HepG2 (cell line): ENCODE measurements at places on chromosomes 16 and 17.
A peak's percentile ranks its signal among the peaks of the same experiment; 100 is the strongest.

GRCh38 chr16:14289692-14290340, 218.7 kb downstream of the MRTFB start:
- peak; percentile 66 for DNase-seq

DNA sequence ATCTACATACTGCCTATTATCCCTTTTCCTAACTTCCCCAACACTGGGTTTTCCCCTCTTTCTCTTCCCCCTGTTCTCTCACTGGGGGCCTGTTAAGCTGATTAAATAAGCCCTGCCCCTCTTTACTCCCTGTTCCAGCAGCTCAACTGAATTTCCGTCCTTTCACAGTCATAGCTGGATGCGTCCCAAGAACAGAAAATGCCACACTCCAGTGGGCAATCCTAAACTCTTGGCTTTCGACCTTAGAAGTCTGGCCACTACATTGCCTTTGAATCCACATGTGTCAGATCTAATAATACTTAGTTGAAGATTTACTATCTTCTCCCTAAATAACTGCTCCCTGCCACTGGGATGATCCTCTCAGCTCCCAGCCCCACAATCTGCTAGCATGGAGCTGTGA, 34.5 kb downstream of the KCNJ16 start:
- DNase-seq: no peak

DNA sequence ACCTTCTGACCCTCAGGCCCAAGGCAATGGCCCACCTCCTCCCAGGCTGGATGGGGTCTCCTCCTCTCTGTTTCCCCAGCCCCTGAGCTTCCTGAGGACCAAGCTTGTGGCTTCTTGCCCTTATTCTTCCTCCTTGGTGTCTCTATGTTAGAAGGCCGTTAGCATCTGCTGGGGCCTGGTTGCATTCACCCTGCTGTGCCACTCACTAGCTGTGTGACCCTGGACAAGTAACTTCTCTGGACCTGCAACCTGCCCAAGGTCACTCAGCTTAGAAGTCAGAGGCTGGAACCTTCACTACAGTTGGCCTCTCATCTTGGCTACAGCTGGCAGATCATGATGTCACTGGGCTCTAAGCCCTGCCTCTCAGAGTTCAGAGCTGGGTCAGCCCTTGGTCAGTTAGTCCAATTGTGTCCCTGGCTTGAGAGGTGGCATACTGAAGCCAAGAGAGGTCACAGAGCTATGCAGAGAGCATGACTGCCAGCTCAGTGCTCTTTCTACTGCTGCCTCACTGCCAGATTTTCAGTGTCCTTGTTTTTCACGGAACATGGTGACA, 3.0 kb downstream of the MT2A start:
- peak; percentile 78 for DNase-seq

- DNase-seq: no peak
Observed at GRCh38 chr16:21060027-21060510, 90.6 kb downstream of the DNAH3 start.

DNA sequence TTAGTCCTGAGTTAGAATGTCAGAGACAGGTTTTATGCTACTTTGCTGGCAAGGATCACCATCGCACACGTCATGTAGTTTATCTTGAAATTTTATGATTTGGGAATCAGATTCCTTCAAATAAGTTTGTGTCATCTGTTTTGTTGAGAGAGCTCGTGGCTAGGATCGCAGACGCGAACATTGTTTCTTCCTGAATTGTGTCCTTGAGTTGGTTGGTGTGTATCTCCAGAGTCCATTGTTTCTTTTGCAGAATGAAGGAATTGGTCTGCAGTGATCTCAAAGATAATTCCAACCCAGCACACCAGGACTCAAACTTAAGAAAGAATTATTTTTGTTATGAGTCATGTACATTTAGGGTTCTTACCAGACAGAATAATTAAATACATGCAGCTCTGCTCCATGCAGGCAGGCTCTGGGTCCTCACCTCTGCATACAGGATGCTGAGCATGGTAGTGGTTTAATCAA, 51.6 kb downstream of the PRKCA start:
- DNase-seq: no peak

DNA sequence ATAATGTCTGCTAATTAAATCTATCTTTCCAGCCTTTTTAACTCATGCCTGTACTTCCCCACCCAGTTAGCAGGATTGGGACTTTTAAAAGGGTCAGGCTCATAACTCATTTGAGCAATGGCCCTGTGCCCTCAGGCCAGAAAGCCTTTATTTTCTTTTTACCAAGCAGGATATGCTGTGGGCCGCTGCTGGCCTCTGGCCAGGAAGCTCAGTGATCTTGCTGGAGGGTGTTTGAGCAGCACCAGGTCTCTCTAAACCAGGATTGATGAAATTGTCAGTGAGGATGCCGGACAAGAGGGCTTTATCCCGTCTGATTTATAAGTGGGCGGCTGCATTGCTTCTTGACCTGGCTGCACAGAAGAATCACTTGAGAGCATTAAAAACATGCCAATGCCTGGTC, 187.8 kb downstream of the RAB11FIP4 start:
- no peak for DNase-seq

GRCh38 chr16:29898804-29899515, 390 bp downstream of the SEZ6L2 start:
- DNase-seq: no peak

DNA sequence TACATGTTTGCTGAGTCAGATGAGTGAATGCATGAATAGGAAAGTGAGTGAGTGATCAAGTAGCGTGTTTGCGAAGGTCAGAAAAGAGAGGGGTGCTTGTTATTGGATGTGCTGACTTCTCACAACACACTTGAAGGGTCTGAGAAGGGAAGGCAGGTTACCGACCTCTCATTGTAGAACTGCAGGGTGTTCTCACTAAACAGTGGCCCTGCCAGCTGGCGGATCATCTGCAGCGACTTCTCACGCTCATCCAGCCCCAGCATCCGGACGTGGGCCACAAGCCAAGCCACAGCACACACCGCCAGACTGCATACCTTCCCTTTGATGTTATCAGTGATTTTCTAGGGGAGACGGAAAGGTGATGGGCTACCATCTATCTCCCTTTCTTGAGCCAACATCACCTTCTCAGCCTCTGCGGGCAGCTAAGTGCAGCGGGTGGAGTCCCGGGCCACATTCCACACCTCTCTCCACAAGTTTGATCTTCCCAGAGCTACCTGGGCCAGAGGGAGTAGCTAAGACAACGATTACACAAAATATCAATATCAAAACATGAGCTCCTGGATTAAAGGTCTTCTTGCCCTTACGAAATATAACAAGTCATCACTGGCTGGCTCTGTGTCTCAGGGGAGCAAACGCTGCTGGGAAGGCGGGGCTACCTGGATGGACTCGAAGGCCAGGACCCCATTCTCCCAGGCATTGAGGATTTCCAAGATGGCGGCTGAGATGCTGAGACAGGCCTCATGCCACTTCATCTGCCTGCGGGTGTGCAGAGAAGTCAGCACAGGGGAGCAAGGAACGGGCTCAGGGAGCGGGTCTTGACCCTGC, 11.0 kb downstream of the CSF3 start:
- DNase-seq: no peak

- DNase-seq: no peak
Observed at GRCh38 chr16:16081141-16081540, 131.7 kb downstream of the ABCC1 start.

GRCh38 chr16:10256784-10257641, 74.8 kb upstream of the GRIN2A start:
- DNase-seq: peak; percentile 91

DNA sequence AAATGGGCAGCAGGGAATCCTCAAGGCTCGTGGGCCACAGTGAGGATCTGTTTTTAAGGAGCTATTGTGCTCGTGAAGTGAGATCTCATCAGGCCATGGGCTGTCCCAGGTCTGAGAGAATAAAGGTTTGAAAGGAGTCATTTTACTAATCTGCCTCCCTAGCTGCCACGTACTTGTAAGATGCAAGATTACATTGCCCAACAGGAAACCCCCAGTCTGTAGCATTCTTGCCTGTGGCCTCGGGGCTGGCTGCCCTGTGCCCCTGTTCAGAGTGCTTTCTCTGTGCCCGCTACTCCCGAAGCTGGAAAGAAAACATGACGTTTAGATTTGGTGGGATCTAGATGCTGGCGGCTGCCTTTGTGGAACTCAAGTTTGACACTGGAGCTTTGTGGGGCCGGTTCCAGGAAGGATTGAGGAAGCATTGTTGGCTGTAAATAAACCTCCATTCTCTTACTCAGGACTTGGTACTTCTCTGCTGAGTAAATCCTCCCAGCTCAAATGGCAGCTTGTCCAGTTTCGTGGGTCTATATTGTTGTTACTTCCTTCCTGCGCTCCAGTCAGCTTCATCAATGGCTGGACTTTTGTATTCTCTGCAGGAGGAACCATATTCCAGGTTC, 21.2 kb downstream of the SAP30BP start:
- no peak for DNase-seq

DNA sequence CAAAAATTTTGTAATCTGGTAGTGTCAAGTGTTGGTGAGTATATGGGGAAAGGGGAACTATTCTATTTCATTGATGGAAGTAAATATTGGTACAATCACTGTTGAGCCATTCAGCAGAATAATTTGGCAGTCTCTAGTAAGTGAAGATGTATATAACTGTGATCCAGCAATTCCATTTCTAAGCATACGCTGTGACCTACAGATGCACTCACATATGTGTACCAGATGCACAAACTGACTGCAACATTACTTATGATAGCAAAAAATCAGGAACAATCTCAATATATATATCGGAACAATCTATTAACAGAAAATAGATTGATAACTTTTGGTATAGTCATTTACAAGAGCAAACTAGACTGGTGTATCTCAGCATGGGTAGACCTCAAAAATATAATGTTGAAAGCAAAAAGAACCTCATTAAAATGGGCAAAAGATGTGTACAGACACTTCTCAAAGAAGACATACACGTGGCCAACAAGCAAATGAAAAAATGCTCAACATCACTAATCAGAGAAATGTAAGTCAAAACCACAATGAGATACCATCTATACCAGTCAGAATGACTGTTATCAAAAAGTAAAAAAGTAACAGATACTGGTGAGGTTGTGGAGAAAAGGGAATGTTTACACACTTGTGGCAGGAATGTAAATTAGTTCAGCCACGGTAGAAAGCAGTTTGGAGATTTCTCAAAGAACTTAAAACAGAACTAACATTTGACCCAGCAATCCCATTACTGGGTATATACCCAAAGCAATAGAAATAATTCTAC, 20.7 kb downstream of the ADAP2 start:
- no peak for DNase-seq

- no peak for DNase-seq
Observed at GRCh38 chr16:49472598-49472997, 99.0 kb downstream of the C16orf78 start.

- DNase-seq: no peak
Observed at GRCh38 chr17:34503528-34504195, 75.7 kb upstream of the TMEM132E start.

- DNase-seq: no peak
Observed at GRCh38 chr16:17440131-17440530, 30.6 kb downstream of the XYLT1 start.

- DNase-seq: peak; percentile 19
Observed at GRCh38 chr16:79997257-79997656, 396.7 kb upstream of the MAF start.

GRCh38 chr17:74777901-74778515, 1.9 kb upstream of the NAT9 start:
- no peak for DNase-seq

- peak; percentile 32 for DNase-seq
Observed at GRCh38 chr17:8073627-8074484, 13.7 kb downstream of the ALOX12B start.

GRCh38 chr17:18331879-18332278, 16.8 kb downstream of the SMCR8 start:
- DNase-seq: no peak

DNA sequence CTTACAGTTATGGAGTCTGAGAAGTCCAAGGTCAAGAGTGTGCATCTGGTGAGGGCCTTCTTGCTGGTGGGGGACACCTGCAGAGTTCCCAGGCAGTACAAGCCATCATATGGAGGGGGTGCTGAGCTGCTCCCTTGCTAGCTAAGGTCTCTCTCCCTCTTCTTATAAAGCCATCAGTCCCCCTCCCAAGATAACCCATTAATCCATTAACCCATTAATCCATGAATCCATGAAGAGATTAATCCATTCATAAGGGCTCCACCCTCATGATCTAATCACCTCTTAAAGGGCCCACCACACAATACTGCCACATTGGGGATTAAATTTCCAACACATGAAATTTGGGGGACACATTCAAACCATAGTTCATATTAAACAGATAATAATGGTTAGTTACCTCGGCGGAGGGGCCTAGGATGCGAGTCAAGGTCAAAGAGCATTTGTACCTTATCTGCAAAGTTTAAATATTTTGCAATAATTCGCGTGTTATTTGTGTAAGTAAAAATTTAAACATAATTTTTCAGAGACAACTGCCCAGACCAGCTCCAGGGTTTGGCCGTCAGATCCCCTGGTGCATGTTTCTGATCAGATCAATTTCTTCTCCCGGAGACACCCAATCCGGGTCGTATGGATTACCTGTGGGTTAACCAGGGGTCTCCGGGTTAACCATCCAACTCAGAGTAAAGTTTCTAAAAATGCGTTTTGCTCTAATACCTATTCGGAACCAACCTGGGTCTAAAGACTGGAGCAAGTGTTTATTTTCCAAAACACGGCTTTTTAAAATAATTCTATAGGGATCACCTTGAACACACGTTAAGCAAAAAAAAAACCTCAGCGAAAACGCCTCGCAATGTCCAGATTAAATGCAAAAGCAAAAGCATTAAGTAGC, 740 bp upstream of the POLR3E start:
- DNase-seq: peak; percentile 34

DNA sequence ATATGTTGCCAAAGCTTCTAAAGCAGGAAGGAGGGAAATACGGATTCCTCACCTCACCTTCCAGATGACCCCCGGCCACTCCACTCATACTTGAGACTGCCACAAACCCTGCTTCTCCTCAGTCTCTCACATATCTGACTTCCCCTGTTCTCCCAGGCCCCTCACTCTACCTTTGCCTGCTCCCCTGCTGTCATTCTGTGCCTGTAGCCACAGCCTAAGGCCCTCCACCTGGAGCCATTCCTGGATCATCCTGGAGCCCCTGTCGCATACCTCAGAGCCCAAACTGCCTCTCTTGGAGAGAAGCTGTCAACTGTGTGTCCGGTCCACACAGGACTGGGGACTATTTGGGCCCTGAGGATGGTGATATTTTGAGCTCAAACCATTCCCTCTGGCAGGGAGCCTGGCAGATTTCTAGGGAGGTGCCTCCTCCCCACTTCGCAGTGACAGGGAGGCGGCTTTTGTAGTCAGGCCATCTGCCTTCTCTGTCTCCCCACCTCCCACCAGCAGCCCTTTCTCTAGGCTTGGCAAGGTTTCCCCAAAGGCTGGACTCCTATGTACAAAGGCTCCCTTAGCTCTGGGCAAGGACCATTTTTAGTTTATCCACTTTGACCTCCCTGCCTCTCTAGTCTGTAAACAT, 2.3 kb upstream of the MED24 start:
- no peak for DNase-seq

GRCh38 chr17:48715496-48716399, 6.6 kb downstream of the PRAC1 start:
- DNase-seq: peak; percentile 42
